GM20000 (cell line): ENCODE measurements at places on chromosomes 6 and 20.

GRCh38 chr6:30061858-30062458, 893 bp downstream of the POLR1H start:
- peak; percentile 32 for DNase-seq

DNA sequence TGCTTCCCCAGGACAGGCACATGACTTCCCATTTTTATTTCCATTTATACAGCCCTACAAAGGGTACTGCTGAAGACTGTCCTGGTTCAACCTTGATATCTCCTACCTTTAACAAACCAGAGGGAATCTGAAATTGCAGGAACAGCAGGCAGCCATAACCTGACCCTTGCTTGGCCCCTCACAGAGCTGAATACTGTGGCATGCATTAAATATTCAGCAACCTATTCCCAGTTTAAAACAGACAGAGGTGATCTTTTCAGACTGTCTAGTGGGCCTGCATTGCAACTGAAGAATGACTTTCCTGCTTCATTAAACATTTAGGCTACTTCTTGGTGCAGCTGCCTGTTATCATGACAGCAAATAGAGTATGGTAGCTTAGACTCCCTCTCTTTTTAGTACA, 76.8 kb upstream of the POPDC3 start:
- DNase-seq = no peak

DNA sequence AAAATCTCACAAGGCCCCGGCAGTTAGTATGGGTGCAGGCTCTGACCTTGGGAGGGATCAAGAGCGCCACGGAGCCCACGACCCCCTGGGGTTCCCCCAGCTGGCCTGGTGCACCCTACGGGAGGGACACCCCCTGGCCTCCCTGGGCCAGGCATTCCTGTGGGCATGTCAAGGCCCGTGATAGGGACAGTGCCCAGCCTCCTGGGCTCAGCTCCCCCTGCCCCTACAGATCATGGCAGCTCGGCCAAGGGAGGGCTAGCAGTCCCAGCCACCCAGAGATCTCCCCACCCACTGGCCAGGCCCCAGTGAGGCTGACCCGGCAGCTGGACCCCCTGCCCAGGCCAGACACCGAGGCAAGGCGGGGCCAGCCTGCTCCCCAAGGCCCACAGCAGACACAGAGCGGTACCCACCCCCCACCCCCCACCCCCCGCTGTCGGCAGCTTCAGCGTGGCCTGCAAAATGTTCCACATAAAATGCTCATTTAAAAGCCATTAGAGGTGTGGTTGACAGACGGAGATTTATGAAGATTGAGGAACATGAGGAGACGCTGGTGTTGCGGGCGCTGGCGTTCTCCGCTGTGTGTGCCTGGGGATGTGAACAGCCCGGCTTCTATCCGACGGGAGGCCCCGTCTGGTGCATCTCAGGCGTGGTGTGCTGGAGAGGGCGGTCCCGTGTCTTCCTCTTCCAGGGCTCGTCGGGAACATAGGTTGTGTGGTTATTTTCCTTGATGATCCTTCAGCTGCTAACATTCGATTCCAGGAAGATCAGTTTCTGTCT, 188.5 kb downstream of the TAF4 start:
- DNase-seq = no peak

DNA sequence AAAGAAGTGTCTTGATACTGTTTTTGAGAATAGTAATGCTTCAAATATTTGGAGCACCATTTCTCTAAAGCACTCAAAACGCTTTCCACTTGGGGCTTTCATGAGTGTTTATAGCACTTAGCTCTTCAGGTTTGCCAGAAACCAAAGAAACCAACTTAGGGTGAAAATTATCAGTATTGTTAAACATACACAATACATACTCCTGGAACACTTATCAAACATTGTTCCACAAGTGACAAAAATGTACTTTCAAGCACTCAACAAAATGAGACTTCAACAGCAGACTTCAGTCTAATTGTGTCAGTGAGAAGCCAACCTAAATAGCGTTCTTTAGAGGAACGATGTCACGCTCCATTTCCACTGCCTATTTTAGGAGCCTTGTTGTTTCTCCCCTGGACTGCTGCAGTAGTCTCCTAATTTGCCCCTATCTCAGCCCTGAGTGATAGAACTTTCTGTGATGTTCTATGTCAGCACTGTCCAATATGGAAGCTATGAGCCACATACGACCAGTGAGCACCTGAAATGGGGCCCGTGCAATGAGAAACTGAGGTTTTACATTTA, 461.3 kb downstream of the KIF16B start:
- no peak for DNase-seq

DNA sequence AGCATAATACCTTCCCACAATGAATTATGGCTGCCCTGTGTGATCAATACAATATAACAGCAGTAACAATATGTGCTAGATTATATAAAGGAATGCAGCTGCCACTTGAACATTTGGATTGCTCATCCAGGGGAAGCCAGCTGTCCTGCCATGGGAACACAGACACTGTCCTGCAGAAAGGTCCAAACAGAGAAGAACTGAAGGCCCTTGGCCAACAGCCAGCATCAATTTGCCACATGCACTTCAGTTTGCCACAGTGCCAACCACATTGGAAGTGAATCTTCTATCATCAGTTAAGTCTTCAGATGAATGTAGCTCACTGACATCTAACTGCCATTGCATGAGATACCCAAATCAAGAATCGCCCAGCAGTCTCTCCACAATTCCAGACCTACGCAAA, 332.4 kb downstream of the PRKN start:
- no peak for DNase-seq

DNA sequence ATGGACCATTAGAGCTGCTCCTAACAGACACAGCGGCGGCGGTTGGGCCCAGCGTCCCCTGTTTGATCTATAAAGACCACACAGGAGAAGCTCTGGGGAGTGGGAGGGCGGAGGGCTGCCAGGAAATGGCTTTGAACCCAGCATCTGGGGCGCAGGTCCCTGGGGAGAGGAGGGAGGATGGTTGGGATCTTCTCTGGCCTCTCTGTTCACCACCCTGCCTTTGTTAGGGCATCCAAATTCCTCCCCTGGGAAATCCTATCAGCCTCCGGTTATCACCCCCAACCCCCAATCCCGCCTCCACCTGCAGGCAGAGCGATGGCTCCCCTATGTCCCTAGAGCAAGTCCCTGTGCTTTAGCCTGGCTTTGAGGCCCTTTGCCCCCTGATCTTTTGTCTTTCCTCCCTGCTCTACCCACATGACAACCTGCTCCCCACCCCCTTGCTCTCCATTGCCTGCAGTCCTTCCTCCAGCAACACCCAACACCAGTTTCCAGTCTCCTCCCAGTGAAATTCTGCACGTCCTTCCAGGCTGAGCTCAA, 7.1 kb downstream of the XKR7 start:
- DNase-seq = no peak

DNA sequence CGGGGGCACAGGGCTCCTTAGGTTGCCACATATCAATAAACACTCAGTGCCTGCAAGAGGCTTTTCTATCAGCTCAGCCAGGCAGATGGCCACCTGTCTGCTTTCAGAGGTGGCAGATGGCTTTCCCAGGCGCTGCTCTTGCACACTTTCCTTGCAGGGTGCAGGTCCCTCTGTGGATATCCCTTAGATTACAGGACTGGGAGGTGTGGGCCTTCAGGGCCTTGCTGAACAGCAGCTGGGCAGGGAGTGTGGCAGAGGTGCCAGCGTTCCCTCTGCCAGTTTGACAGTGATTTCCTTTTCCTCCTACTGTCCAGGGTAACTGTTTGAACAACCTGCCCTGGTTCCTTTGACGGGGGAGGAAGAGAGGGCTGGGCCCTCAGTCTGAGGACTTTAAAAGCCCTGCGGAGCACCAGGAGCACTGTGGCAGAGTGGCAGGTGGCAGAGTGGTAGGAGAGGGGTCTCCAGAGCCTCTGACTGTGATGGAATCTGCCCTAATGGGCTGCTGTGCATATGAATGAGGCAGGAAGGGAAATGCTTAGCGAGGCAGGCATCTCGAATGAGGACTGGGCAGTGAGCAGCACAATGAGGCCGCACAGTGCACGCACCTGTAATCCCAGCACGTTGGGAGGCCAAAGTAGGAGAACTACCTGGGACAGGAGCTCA, 34.2 kb downstream of the ABHD12 start:
- DNase-seq = no peak

GRCh38 chr6:136160250-136160649, 89.9 kb downstream of the MTFR2 start:
- no peak for DNase-seq

- no peak for DNase-seq
These were observed 1.6 kb upstream of the CD93 start for GRCh38 chr20:23087587-23088251.

GRCh38 chr6:1470040-1470439, 80.7 kb downstream of the FOXF2 start:
- peak; percentile 63 for DNase-seq

DNA sequence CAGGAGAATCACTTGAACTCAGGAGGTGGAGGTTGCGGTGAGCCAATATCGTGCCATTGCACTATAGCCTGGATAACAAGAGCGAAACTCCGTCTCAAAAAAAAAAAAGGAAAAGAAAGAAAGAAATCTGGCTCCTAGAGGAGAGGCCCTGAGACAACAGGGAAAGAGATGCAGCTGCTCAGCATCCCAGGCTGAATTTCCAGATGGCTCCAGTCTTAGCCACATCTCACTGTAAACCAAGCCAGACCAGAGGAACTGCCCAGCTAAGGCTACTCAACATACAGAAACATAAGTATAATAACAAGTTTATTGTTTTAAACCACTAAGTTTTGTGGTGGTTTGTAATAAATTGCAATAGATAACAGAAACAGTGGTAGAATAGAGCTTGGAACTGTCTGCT, 38.5 kb upstream of the TASP1 start:
- no peak for DNase-seq

GRCh38 chr20:57791966-57792365, 82.2 kb upstream of the PMEPA1 start:
- no peak for DNase-seq

GRCh38 chr20:37796121-37796520, 102.3 kb downstream of the CTNNBL1 start:
- DNase-seq = no peak

GRCh38 chr6:106648651-106649308, 19.4 kb downstream of the QRSL1 start:
- DNase-seq = no peak

DNA sequence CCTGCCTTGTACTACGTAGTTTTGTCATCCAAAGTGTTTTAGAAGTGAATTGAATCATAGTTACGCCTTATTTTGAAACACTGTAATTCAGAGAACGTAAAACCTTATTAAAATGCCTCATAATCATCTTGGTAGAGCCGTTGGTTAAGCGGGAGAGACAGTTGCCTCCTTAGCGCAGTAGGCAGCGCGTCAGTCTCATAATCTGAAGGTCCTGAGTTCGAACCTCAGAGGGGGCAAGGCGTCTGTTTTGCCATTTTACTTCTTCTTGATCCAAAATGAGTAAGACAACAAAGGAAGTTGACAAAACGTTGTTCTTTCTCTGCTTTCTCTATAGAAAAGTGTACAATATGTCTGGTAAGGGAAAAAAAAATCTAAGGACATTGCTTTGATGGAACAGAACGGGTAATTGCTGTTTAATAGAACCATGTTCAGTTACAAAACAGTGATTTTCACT, 20.7 kb upstream of the TRIM27 start:
- peak; percentile 55 for DNase-seq

DNA sequence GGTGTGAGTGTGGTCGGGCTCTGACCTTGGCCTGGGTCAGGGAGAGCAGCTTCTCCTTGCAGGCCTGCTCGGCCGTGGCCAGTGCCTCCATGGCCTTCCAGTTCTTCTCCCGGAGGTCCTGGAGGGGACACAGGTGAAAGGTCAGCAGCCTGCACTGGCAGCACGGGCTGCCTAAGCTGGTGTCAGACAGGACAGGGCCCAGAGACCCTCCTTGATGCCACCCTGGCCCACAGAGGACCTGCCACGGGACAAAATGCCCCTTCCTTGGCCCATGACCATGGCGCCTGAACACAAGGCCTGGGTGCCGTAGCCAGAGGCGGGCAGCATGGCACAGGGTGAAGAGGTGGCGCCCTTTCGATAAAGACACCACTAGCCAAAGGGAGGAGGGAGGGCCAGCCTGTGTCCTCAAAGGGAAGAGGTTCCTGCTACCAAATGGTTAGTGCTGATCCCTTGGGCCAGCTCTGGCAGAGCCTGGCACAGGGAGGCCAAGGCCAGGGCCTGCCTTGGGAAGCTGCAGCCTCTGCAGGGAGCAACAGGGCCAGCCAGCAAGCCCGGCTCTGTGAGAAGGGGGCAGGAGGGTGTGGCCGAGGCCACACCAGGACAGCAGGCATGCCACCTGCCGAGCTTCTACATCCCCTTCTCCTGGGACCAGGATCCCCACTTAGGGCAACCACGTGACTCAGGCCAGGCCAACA, 54.8 kb downstream of the DSTN start:
- DNase-seq = no peak

DNA sequence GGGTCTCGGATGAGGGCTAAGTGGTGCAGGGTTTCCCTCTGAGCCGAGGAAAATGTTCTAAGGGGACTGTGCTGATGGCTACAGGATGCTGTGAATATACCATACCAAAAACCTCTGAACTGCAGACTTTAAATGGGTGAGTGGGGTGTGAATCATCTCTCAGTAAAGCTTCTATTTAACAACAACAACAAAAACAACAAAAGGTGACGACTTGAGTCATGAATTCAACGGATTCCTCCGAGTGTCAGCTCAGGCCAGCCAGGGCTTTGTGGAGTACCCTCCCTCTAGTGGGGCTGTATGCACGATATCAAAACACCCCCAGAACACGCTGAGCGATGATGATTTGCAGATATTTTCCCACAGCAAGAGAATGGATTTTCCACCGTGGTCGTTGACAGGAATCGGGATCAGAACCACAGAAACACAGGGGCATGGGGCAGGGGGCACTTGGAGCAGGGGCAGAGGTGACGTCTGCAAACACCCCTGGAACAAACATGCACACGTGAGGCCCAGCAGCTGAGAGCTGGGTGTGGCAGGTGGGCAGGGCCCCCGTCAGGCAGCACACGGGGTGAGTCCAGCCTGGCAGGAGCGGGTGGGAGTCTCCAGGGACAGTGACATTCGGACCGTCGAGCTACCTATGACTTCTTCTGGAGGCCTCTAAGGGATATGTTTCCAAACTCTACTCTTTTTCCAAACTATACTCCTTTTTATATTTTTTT, 38.6 kb downstream of the SLC2A4RG start:
- no peak for DNase-seq

- no peak for DNase-seq
These were observed 259.9 kb upstream of the CNR1 start for GRCh38 chr6:88426005-88426404.

DNA sequence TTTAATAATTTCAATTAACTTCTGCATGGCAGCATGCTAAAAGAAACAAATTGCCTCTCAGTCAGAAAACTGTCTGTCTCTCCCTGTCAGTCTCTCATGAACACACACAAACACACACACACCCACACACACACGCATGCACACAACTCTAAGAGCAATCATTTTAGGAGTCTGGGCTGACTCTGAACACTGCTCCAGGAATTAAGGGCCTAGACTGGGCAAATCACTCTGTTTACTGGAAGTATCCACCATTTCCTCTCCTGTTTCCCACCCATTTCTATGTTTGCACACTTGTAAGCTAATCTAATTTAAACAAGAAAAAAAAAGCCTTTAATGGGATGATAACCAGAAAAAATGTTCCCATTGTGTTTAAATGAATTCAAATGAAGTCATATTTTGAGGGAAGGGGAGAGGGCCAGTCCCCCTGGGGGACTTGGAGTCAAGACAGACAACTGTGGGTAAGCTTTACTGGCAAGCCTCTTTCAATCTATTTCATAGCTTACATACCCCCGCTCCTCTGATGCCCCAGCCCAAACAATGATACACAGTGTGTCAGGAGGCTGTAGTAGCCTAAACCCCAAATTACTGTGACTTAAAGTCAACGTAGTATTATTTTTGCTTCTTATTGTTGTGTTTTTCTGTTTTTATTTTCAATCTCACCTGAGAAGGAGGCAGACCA, 447.8 kb upstream of the FLRT3 start:
- DNase-seq = no peak

GRCh38 chr6:12845224-12846004, 128.8 kb downstream of the PHACTR1 start:
- DNase-seq = no peak
